Stimulated activated CD8-positive, alpha-beta memory T cell treated with anti-CD3 and anti-CD28 coated beads, Interleukin-12 subunit alpha, Interleukin-12 subunit beta, amount 100 ng/mL, for 1 hour (primary cell): ENCODE measurements at places on chromosomes 16 and 17.

GRCh38 chr17:3954976-3955672 lies 9.1 kb downstream of the ATP2A3 start:
- DNase-seq: no peak

DNA sequence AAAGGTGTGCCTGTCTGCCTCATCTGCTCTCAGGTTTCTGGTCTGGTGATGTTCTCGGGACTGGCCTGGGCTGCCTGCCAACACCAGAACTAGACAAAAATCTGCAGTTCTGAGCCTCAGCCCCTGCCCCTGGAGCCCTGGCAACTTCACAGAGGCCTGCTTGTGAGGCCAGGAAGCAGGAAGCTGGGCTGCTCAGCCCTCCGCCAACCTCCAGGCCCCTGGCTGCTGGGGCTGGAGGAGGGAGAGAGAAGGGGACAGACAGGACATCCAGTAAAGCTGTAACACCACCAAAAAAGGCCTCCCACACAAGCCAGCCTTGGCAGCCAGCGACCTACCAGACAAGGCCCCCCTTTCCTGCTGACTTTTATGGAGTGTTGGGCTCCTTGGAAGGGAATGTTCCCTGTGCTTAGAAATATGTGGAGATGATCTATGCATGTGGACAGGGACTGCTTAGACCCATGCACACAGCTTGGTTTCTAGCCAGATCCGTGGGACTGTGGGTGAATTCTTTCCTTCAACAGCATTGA lies 157.6 kb downstream of the XYLT1 start:
- no peak for DNase-seq

DNA sequence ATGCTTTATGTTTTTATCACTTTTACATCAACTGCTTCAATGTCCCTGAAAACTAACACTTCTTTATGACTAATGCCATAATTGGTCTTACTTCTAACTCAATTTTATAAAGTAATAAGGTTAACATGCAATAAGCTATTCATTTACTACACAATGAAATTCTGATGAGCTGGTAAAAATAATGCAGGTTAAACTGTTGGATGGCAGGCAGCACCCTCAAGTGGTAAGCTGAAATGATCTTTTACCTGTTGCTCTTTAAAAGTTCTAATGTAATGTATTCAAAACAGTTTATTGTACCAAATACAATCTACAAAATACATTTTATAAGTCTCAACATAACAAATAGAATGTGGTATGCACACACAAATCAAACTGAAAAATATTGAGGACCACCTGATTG lies 1280.3 kb downstream of the CDH8 start:
- DNase-seq: no peak

- DNase-seq: no peak
These were observed 1.5 kb downstream of the MATCAP1 start for GRCh38 chr16:67182288-67182687.

- peak; percentile 27 for DNase-seq
These were observed 2.2 kb upstream of the CHD3 start for GRCh38 chr17:7886227-7887037.

- no peak for DNase-seq
These were observed 25.3 kb downstream of the SPACA3 start for GRCh38 chr17:33016920-33017319.

- DNase-seq: no peak
These were observed 7.8 kb downstream of the HSD17B2 start for GRCh38 chr16:82042846-82043245.

DNA sequence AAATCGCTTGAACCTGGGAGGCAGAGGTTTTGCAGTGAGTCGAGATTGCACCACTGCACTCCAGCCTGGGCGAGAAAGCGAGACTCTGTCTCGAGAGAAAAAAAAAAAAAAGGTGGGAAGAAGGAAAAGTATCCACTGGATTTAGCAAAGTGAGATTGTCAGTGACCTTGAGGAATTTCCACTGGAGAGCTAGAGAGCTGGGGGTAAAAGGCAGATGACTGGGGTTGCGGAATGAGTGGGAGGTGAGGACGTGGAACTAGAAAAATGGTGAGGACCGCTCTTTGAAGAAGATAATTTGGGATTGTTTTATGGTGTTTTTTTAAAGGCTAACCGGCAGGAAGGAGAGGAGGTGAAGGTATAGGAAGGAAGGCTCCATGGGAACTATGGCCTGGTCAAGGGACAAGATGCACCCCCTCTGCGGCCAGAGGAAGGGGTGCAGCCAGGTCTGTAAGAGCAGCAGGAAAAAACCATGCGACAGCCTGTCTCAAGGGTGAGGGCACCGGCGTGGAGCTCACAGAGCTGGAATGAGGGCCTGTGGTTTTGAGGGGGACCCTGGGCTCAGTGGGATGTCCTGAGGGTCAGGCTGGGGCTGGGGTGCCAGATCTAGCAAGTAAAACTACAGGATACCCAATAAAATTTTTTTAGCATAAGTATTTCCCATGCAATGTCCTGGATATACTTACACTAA lies 694 bp upstream of the MLST8 start:
- no peak for DNase-seq

GRCh38 chr17:64741038-64741641 lies 79.0 kb upstream of the SMURF2 start:
- DNase-seq: no peak

DNA sequence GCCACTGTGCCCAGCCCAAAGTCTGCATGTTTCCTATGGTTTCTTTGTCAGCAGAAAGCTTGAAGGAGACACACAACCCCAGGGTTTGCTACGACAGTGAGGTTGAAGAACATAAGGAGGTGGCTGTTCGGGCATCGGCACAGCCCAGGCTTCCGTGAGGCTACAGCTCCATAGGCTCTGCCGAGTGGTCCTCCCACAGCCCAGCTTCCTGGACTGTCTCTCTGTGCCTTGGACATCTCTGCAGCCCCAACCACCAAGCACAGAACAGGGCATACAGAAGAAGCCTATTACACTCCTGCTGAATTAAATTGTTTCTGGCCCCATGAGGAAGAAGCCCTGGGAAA lies 3.2 kb upstream of the HAP1 start:
- no peak for DNase-seq

DNA sequence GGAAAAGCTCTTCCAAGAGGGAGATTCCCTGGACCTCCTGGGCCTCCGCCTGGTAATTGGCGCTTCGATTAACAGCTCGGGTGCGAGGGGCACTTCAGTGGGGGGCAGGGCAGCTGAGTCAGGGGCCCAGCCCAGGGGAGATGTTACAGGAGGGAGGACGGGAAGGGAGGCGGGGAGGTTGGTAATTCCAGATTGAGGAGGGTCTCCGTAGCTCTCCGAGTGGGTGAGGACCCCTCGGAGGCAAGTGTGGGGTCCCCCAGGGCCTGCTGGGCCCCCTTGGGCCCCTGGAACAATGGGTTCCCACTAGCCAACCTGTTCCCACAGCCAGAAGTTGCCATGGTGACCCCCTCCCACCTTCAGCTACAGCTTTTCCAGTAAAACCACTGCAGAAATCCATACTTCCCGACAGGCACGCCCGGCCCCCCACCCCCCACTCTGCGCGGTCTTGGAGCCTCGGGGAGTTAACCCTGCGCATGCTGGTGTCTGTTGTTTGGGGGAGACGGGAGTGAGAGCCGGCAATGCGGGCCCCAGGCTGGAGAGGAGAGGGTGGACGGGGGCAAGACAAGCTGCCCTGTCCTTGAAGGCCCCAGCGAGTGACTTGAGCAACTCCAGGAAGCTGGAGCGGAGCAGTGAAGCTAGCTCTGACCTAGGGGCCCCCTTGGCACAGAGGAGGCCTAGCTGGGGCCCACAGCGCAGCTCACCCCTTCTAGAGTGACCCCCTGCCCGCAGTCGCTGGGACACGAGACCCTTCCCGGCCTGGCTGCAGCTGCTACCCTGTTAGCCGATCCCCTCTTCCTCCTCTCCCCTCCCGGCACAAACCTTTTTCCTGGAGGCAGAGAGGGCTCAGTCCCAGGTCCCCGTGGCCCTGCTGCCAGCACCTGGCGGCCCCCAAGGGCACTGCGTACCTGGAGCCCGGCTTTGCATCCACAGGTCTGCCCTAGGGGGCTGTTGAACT lies 37.8 kb downstream of the TMEM235 start:
- no peak for DNase-seq

- no peak for DNase-seq
These were observed 9.1 kb downstream of the TSPOAP1 start for GRCh38 chr17:58319173-58320162.

DNA sequence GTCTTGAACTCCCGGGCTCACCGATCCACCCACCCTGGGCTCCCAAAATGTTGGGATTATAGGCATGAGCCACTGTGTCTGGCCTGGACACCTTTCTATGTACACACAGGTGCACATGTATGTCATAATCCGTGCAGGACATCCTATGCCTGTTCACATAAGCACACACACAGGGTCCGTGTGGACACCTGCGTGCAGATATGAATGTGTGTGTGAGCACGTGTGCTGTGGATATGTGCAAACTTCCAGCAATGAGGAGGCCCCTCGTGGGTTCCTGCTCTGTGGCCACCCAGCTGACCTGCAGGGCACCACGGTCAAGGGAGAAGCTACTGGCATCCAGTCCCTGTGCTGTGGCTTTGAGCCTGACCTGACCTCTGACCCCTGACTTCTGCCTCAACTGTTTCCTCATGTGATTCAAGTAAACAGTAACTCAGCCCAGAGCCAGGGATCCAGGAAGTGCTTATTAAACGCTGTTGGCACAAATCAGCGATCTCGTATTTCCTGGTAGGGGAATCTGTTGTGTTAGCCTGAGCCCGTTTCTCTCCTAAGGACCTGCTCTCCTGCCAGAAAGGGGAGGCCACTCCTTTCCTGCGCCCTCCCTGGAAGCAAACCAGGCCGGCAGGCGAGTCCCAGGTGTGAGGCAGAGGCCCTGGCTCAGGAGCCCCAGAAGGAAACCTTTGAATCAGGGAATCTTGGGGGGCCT lies 6.5 kb downstream of the CPNE7 start:
- DNase-seq: no peak

GRCh38 chr17:69913616-69914015 lies 161.4 kb upstream of the KCNJ16 start:
- DNase-seq: no peak

DNA sequence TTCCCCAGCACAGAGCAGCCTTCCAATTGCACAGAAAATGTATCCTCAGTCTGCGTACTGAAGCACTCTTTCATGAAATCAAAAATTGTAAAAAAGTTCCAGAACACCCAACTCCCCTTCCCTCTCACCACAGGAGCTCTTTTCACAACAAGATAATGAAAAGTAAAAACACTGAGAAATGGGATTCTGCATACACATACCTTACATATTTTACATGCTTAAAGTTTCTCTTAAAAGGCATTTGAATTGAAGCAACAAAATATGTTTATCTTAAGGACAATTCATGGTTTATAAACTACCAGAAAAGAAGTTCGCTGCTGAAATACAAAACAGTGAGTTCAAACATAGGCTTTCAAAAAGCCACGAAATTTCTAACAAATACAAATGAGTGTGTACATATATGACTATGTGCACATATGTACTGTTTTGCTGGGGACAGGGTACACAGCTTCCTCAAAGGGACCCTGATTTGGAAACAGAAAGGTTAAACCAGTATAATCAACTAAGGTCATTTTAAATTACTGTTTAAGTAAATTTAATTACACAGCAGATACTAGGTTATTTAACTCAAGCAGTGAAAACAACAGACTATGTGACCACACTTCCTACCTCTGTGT lies 33.8 kb downstream of the COG1 start:
- no peak for DNase-seq

GRCh38 chr17:66540131-66540781 lies 237.8 kb downstream of the PRKCA start:
- DNase-seq: no peak

GRCh38 chr17:57463103-57463885 lies 207.0 kb downstream of the MSI2 start:
- DNase-seq: no peak

DNA sequence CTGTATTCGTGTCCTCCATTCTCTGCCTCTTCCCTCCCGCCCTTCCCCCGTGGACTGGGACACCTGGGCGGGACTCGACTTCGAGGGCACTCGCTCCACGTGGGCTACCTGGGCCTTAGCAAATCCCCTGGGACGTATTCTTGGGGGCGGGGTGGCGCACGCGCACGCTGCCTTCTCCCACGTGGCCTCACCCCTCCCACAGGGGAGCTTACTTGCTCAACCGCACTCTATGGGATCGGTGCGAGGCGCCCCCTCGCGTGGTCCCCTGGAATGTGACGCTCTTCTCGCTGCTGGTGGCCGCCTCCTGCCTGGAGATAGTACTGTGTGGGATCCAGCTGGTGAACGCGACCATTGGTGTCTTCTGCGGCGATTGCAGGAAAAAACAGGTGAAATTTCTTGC lies 3.5 kb downstream of the VMO1 start:
- no peak for DNase-seq

GRCh38 chr16:5041600-5042133 lies 7.9 kb upstream of the NAGPA start:
- no peak for DNase-seq

- DNase-seq: no peak
These were observed 2.0 kb downstream of the NPTX1 start for GRCh38 chr17:80474231-80474960.

- no peak for DNase-seq
These were observed 64.1 kb downstream of the RMI2 start for GRCh38 chr16:11409398-11409797.
